ENCODE measurements at places on chromosomes 4 and X.

DNA sequence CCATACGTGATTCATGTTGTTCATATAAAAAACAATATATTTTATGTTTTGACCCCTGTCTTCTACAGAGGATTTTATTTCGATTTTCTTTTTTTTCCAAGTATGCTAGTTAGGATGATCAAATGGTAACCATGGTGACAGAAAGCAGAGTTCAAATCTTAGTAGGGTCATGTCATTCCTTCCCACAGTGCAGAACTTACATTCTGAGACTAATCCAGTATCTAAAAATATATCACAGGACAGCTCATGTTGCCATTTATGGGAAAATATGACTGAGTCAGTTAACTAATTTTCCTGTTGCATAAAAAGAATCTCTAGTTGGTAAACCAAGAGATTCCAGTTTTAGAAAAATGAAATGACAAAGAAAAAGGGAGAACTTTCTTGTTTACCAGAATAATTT is 209.5 kb downstream of the PARM1 start:
- no peak for DNase-seq

- DNase-seq, result no peak
These were observed 81.9 kb upstream of the LRPAP1 start for GRCh38 chr4:3613967-3614730.

GRCh38 chr4:128298852-128299251 is 11.2 kb upstream of the PGRMC2 start:
- DNase-seq, result no peak

DNA sequence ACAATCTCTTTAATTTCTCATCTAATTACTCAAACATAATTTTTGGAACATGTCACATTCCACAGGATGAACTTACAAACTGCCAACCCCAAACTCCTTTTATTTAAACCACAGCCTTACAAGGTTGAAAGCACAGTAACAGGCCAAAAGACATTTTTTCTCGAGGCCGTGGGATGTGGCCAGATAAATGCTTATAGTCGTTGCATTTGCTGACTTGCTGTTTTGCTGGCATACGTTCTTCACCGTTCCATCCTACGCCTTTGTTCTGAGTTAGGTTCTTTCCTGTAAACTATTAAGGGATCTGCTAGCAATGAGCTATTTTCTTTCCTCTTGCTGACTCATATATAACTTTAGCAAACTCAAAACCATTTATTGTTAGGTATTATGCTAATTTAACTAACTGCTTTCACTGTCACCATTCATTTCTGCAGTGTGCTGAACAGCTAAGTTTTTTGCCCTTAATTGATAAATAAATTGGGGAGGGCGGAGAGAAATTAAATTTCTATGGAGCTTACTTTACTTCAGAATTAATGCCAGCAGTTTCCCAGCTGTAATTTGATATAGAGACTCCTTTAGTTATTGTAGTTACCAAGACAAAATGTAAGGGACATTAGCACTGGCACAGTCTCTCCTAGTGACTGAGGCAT is 135.1 kb upstream of the PACRGL start:
- no peak for DNase-seq

DNA sequence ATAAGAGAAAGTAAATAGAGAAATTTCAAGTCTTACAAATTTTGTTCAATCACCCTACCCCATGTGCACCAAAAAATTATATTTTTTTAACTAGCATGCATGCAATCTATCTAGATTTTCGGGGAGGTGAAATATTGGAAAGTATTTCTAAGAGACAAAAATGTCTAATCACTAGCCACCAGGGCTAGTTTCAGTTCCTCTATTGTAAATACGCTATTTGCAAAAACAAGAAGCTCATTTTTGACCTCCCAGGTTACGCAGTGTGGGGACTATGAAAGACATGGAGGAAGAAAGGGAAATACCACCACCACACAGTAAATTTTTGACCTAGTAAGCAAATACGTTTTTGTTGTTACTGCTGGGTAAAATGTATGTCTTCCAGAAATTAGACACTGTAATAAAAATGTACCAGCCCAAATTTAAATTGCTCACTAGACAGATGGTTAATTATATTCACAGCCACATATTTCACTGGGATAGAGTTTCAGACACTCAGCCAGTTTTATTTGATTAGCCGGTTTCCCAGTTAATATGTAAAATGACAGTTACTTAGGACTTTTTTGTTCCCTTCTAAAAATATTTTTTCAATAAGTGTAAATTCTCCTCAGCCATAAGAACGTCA is 2.2 kb downstream of the NEXMIF start:
- DNase-seq, result no peak

DNA sequence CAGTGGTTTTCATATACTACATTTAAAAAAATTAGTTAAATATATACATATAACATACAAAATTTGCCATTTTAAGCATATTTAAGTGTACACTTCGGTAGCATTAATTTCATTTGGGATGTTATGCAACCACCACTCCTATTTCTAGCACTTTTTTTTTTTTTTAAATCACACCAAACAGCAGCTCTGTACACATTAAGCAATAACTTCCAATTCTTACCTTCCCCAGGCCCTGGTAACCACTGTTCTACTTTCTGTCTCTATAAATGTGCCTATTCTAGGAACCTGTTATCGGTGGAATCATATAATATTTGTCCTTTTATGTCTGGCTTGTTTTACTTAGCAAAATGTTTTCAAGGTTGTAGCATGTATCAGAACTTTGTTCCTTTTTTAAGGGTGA is 39.1 kb downstream of the TMEM164 start:
- DNase-seq, result no peak

GRCh38 chr4:164931551-164932324 is 45.7 kb downstream of the TRIM61 start:
- no peak for DNase-seq

DNA sequence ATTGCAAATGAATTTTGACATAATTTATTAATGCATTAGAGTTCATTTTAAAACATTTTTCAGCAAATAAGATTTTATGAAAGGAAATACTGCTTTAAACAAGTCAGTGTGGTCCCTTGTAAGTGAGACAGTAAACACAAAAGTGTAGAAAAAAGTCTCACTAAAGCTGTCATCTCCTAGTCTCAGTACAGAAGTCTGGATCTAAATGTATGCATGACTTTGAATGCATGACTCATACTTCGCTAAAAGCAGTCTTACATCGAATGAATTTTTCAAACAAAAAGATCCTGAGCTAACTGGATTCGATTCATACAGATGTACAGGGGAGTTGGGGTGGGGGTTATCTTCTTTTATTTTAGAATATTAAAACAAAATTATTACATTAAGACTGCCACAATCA is 207.4 kb upstream of the VCX start:
- no peak for DNase-seq

GRCh38 chrX:71128915-71129765 is 10.7 kb downstream of the MED12 start:
- DNase-seq, result peak; percentile 80

DNA sequence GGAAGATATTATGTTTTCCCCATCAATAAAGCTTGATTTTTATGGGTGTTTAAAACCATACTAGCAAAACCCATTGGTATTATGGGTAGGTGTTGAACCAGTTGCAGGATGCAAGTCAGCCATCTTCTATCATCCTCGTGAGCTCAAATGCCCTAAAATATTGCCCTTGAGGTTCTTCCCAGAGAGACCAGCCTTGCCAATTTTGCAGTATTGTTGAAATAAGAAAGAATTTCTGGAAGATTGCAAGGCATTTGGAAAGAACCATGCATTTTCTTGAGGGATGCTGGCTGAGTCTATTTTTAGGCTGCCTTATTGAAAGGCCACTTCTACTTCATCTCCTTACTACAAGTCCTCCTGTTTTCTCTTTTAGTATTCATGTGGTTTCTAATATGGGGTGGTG is 60.9 kb upstream of the SOD3 start:
- no peak for DNase-seq

DNA sequence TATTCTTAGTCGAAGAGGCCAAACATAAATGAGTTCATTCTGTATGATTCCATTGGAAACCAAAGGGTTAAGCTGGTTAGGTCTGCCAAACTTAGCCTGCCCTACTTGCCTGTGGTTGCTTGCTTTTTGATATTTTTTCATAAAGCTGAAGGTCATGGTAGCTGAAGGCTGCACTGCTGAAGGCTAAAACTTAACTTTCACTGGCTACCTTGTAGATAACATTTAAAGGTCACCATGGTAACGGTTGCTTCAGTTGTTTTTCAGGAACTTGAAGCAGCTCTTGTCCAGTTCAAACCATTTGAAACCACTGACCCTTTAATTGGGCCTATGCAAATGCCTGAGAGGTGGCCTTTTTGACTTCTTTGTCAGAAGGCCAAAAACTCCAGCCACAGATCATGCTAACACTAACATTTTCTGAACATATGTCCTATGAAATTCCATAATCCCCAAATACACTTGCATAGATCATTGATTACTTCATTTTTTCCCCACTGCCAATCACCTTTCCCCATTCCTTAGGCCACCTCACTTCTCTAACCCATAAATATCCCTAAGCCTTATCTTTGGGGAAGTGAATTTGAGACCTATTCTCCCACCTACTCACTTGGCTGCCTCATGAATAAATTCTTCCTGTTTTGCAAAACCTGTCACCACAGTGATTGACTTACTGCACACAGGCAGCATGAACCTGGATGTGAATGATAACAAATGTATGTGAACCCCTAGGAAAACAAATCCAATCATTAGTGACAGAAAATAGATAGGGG is 10.7 kb upstream of the SMIM10L2A start:
- DNase-seq, result no peak

Data from activated CD4-positive, alpha-beta T cell treated with anti-CD3 and anti-CD28 coated beads, Interleukin-2, Interleukin-6, amounts not matched to agents 100 ng/mL and 50 ng/mL, durations not matched to agents 16 hours and 8 hours (primary cell).